ENCODE measurements at places on chromosomes 2 and 18.

- DNase-seq: no peak
These were observed 483.8 kb downstream of the GALR1 start for GRCh38 chr18:77733292-77733903.

- no peak for DNase-seq
These were observed 150.1 kb downstream of the ANTXR1 start for GRCh38 chr2:69163109-69163508.

- DNase-seq: no peak
These were observed 77.2 kb downstream of the ARHGEF4 start for GRCh38 chr2:130913891-130914290.

- no peak for DNase-seq
These were observed 11.2 kb downstream of the CASP10 start for GRCh38 chr2:201194097-201194496.

DNA sequence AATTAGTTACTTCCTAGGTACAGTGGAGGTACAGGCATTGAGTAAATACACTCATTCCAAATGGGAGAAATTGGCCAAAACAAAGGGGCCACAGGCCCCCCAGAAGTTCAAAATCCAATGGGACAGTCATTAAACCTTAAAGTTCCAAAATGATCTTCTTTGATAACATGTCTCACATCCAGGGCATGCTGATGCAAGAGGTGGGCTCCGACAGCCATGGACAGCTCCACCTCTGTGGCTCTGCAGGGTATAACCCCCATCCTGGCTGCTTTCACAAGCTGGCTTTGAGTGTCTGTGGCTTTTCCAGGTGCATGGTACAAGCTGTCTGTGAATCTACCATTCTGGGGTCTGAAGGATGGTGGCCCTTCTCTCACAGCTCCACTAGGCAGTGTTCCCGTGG lies 488.7 kb downstream of the DCDC2C start:
- DNase-seq: no peak

- DNase-seq: no peak
These were observed 105.5 kb upstream of the SYT4 start for GRCh38 chr18:43382641-43383403.

DNA sequence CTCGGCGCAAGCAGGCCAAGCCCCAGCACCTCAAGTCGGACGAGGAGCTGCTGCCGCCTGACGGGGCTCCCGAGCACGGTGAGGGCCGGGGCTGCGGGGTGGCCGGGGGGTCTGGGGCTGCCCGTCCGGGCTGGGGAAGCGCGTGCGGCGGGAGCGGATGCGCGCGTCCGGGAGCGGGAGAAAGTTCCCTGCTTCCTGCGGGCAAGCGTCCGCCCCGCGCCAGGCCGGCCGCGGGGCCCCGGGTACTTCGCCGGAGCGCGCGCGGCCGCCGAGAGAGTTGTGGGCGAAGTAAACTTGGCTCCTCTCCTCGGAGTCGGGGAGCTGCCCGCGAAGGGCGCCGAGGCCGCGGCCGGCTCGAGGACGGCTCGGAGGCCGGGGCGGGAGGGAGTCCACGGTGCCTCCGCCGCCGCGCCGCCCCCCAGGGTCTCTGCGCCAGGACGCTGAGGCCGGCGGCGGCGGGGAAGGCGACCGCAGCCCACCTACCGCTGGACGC lies 707 bp downstream of the SALL3 start:
- no peak for DNase-seq

- DNase-seq: no peak
These were observed 10.8 kb downstream of the NCKAP1 start for GRCh38 chr2:183027443-183027842.

GRCh38 chr2:130829015-130829414 lies 7.7 kb upstream of the ARHGEF4 start:
- no peak for DNase-seq

GRCh38 chr2:28610583-28611201 lies 114.8 kb downstream of the PLB1 start:
- no peak for DNase-seq

DNA sequence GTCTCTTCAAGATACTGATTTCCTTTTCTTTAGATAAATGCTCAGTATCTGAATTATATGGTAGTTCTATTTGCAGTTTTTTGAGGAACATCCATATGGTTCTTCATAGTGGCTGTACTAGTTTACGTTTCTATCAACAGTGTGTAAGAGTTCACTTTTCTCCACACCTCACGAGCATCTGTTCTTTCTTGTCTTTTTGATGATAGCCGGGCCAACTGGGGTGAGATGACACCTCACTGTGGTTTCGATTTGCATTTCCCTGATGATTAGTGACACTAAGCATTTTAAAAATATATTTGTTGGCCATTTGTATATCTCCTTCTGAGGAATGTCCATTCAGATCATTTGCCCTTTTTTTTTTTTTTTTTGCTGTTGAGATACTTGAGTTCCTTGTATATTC lies 458.8 kb downstream of the SETBP1 start:
- DNase-seq: no peak

DNA sequence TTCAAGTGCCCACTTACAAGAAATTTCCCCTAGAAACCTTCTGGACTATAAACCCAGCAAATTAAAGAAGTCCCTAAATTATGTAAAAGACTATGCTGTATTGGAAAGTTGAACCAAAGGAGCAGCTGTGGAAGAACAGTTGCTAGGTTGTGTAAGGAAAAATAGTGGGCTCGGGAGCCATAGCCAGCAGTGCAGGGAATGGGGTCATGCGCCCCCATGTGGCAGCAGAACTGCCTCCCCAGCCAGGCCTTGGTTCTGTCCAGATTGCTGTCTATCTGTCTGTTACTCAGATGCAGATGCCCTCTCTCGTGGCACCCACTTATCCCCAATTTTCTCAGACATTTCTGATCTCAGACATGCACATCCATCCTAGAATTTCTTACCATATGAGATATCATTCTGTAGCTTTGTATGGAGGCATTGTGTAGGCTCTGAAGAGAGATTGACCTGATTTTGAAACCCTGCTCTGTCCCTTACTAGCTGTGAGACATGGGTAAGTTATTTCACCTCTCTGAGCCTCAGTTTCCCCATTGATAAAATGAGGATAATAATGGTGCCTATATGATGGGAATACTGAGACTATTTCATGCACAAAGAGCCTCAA lies 258.3 kb downstream of the SS18 start:
- DNase-seq: no peak

DNA sequence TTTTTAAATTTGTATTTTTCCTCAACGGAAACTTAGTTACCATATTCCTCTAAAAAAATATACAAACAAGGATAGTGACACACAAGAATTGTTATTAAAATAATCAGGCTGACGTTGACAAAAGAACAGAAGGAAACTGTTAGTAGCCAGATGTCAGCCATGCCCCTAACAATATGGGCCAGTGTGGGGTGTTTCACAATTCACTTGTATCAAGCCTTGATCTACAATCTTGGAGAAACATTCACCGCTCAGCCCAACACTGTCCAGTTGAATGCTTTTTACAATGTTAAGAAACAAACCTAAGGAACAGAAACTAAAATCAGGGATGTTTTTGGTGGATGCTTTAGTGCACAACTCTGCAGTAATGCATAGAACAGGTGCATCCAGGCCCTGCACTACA lies 44.6 kb downstream of the TMEFF2 start:
- DNase-seq: no peak

DNA sequence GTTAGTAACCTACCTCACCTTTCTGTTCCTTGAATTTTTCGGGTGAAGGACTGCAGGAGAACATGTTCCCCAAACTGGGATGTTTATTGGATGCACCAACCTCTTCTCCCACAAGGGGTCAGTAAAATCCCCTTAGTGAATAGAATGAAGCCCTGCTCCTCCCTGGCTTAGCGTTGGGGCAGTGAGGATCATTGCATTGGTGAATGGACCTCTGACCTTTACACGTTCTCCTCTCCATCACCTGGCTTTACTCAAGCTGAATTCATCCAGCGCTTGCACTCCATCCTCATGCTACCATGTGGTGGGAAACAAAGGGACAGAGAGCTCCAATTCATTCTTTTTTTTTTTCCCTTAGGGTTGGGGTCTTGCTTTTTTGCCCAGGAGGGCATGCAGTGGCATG lies 157.2 kb downstream of the MIB1 start:
- peak; percentile 1 for DNase-seq

- DNase-seq: no peak
These were observed 63.0 kb downstream of the TWIST2 start for GRCh38 chr2:238910751-238911351.

GRCh38 chr2:241893265-241893664 lies 23.7 kb downstream of the RTP5 start:
- DNase-seq: no peak

GRCh38 chr2:97739893-97740245 lies 26.5 kb downstream of the ZAP70 start:
- no peak for DNase-seq

DNA sequence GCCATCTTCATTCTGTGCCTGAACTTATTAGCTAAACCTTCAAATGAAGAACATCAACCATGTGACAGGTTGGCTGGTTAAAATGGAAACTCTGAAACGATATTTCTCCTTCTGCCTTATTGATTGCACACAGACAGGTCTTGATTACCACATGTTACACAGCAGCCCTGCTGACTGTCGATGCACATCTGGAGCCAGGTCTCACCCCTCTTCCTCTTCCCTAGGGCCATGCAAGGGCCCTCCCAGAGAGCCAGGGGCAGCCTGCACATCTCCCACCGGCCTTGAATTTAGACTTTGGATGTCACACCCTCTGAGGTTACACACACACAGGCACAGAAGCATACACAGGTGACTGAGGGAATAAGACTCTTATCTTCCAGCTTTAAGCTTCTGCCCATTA lies 45.1 kb downstream of the TMEM178A start:
- DNase-seq: no peak

GRCh38 chr2:47675196-47675825 lies 107.6 kb upstream of the MSH6 start:
- DNase-seq: no peak

- DNase-seq: peak; percentile 39
These were observed 1.8 kb upstream of the NFATC1 start for GRCh38 chr18:79393635-79394533.

- DNase-seq: no peak
These were observed 657.6 kb upstream of the SYT4 start for GRCh38 chr18:43934781-43935471.

- no peak for DNase-seq
These were observed 33.1 kb downstream of the LRRFIP1 start for GRCh38 chr2:237660381-237660900.

GRCh38 chr2:769771-770170 lies 92.6 kb upstream of the TMEM18 start:
- no peak for DNase-seq

GRCh38 chr2:11405599-11406266 lies 60.2 kb downstream of the E2F6 start:
- no peak for DNase-seq

DNA sequence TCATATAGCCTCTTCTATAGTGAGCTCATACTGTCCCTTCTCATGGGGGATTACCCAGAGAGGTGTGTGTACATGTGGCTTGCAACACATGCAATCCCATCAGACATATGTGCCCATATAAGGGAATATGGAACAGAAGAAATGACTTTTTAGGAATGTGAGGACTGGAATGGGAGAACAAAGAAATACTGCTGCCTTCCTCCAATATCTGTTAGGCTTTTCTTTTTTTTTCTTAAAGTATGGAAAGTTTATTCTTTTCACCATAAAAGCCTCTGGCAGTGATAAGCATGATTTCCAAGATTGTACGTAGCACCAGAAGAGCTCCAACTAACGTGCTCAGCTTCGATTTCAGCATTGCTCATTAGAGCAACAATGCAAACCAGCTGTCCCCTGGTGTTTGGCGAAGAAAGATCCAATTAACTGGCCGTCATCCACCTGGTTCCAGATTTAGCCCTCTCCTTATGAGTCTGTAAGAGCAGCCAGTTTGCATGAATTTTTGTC lies 113.6 kb downstream of the ADCYAP1 start:
- no peak for DNase-seq

DNA sequence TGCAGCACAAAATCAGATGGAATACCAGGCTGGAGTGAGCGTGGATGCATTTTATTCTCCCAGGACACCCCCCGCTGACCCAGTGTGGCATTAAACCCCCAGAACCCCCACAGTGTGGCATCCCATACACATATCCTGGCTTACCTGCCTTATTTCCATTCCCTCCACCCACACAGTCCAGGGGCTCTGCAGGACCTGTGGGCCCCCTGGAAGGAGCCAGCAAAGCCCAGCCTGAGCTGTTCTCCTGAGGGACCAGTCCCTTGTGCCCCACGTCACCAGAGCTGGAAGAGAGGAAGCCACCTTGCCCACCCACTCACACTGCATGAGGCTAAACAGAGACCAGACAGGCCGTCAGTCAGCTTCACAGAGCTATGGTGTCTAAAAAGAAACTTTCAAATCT lies 20.1 kb downstream of the ST8SIA5 start:
- DNase-seq: no peak

DNA sequence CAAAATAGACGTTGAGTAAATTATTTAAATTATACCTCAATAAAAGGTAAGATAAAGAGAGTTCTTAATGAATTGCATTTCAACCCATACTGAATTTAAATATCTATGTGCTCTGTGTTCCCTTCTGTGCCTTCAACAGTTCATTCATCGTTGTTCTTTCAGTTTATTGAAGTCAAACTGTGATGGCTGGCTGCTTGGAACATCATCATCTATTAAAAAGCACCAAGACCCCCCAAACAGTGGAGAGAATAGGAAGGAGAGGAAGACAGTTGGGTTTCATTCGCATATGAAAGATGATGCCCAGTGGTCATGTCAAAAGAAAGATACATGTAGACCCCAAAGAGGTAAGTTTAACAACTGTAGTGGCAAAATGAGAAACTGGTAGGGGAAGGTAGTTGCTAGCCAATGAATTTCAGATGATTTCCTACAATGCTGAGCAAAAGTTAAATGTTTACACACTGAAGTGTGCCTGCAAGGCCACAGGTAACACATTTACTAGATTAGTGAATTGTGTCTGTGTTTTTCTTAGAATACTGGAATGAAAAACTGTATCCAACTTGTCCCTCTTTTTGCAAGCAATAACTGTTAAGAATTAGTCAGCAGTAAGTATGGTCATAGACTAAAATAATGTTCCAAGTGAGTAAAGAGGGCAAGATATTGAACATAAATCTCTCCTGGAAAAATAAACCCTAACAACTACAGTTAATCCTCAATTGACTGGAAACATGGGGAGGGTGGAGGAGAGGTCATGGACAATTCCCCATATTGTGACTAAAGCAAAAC lies 331.3 kb downstream of the KIAA1328 start:
- no peak for DNase-seq

DNA sequence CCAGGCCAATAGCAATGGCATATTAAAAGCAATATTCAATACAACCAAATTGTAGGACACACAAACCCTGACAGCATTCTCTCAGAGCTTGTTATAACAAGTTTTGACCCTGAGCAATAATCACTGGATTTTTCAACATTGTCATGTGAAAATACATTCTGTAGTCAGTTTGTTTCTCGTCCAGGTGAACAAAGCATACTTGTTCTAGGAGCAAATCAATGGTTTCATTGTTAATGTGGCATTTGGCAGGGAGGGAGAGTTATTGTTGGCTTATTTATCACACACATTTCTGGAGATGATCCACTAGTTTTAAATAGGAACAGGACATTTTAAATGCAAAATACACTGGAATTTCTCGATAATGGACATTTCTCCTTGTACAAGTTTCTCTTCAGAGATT lies 69.9 kb upstream of the L3MBTL4 start:
- no peak for DNase-seq

GRCh38 chr2:3326871-3327270 lies 50.7 kb downstream of the EIPR1 start:
- no peak for DNase-seq

GRCh38 chr2:56410140-56410539 lies 226.3 kb downstream of the CCDC85A start:
- no peak for DNase-seq
